ENCODE measurements at places on chromosomes 2 and 18.

DNA sequence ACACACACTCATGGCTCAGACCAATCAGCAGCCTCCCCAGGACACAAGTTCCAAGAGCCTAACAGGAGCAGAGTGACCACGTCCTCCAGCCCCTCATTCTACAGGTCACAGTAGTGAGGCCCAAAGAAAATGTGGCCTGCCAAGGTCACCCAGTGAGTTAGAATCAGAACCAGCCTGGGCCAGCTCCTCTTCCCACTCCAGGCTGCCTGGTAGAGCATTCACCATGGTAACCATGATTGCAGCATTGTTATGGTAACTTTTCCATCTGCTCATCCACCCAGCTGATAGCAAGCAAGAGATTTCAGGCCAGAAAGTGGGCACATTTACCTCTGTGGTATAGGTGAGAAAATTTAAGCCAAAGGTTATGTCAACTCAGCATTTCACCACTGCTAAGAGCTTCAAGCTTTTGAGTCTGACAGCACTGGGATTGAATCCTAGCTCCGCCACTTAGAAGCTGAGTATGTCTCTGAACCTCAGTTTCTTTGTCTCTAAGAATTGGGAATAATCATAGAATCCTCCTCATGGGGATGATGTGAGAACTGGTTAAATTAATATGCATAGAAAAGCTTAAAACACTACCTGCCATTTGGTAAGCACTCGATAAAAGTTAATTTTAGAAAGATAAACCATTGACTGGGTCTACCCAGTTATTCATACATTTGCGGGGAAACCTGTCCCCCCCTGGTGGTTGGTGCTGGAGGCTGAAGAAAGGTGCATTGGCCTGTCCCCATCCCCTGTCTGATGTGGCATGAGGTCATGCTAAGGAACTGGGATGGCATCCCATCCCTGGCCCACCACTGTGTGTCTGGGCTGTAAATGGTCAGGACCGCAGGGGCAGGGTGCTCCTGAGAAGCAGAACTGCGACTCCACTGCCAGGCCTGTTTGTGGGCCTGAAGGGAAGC lies 181.5 kb downstream of the KLHL29 start:
- DNase-seq = no peak

- DNase-seq = no peak
Measured at GRCh38 chr2:129499747-129500146, 479.7 kb upstream of the RAB6C start.

- DNase-seq = no peak
Measured at GRCh38 chr18:59303006-59303405, 15.4 kb downstream of the CPLX4 start.

DNA sequence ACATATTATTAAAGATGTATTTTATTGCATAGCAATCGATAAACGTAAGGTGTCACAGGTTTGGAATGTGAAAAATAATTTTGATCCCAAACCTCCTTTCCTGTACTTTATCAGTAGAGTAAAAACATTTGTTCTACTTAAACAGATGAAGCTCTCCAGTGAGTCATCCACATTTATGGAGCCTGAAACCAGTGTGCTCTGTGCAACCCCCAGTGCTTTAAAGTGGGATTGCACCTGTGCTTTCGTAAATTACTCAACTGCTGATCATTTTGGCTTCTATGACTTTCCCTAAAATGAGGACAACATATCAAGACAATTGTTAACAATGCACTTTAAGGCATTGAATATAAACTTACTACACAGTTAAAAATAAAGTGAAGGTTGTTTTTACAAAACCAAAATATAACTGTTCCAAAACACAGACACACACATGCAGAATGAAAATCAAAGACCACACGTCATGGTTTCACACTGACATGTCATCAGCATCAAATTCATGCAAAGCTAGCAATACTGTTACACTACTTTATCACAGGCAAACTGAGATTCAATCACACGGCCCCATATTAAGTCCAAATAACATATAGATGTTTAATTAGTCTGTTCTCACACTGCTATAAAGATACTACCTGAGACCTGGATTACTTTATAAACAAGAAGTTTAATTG lies 9.7 kb downstream of the TMEM18 start:
- no peak for DNase-seq

- no peak for DNase-seq
Measured at GRCh38 chr2:171004363-171004762, 75.3 kb downstream of the GORASP2 start.

DNA sequence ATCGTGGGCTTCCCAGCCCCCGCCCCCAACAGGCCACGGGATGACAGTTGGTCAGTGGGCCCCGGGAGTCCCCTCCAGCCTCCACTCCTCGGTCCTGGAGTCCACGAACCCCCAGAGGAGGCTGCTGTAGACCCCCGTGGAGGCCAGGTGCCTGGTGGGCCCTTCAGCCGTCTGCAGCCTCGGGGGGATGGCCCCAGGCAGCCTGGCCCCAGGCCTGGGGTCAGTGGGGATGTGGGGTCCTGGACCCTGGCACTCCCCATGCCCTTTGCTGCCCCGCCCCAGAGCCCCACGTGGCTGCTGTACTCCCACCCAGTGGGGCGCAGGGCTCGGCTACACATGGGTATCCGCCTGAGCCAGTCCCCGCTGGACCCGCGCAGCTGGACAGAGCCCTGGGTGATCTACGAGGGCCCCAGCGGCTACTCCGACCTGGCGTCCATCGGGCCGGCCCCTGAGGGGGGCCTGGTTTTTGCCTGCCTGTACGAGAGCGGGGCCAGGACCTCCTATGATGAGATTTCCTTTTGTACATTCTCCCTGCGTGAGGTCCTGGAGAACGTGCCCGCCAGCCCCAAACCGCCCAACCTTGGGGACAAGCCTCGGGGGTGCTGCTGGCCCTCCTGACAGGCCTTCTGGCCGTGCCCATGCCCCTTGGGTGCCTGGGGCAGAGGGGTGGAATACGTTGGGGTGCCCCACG lies 7.6 kb downstream of the NEU4 start:
- DNase-seq = no peak

DNA sequence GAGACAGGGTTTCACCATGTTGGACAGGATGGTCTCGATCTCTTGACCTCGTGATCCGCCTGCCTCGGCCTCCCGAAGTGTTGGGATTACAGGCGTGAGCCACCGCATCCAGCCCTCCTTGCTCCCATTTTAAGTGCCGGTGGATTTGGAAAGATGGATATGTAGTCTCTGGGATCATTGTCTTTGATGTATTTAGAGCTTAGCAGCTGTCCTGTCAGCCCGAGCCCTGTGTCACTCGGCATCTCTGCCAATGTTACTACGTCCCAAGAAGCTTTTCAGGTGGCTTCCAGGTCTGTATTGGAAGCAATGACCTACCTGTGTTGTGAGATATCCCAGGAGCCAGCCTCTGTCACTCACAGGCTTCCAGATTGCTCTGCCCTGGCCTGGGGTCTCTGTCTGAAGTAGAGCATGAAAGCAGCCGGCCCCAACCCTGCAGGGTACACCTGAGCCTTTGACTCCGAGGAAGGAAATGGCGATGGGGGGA lies 35.3 kb downstream of the MAP4K4 start:
- no peak for DNase-seq

GRCh38 chr2:29463181-29463900 lies 348.1 kb downstream of the CLIP4 start:
- no peak for DNase-seq

DNA sequence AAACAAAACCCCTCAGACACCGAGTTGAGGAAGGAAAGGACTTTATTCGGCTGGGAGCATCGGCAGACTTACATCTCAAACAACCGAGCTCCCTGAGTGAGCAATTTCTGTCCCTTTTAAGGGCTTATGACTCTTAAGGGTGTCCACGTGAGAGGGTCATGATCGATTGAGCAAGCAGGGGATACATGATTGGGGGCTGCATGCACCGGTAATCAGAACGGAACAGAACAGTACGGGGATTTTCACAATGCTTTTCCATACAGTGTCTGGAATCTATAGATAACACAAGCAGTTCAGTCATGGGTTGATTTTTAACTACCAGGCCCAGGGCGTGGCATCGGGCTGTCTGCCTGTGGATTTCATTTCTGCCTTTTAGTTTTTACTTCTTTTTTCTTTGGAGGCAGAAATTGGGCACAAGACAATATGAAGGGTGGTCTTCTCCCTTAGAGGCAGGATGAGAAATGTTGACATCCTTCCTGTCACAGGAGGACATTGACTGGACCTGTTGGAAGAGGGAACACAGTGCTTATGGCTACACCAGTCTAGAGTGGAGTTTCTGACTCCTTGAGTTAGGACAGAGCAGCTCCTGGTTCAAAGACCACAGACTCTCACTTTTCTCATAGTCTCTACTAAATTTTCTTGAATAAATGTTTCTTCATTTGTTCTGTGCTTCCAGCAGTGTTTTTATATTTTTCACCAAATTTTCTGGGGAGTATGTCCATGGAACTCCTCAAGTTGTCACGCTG lies 35.8 kb downstream of the SPOPL start:
- DNase-seq = no peak

DNA sequence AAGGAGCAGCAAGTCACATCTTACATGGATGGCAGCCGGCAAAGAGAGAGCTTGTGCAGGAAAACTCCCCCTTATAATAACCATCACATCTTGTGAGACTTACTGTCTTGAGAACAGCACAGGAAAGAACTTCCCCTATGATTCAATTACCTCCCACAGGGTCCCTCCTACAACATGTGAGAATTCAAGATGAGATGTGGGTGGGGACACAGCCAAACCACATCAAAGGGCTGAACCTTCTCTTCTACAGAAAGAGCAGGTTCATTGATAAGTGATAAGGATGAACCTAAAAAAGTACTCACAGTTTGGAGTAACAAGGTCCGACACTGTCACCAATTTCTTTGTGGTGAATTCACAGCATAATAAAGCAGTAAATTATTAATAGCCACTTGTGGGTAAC lies 422.2 kb upstream of the FSIP2 start:
- DNase-seq = peak; percentile 38

- DNase-seq = no peak
Measured at GRCh38 chr18:49591775-49592174, 29.9 kb downstream of the LIPG start.

DNA sequence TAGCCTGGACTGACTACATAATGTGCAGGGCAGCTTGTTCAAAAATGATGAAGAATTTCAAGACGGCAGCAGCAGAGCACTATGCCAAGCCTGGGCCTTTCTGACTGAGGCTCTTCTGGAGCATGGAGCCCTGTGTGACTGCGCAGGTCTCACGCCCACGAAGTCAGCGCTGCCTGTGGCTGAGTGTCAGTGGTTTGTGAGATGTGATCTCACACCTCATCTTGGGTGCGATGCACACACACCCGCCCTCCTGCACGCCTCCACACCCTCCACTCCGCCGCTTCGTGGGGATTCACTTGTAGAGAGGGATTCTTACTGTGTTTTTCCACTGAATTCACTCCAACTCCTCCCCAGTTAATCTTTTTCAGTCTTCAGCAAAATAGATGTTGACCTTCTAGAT lies 103.9 kb downstream of the VIT start:
- no peak for DNase-seq
